HFFc6 (cell line): ENCODE measurements at places on chromosomes 3 and 15.

- H3K4me1 ChIP-seq, result peaks cover 59% of the 10 kb centered on the region
- no peak overlapping the region for H3K27ac ChIP-seq
- no peak for DNase-seq
These were observed 65.1 kb upstream of the LEKR1 start for GRCh38 chr3:156761007-156761406.

DNA sequence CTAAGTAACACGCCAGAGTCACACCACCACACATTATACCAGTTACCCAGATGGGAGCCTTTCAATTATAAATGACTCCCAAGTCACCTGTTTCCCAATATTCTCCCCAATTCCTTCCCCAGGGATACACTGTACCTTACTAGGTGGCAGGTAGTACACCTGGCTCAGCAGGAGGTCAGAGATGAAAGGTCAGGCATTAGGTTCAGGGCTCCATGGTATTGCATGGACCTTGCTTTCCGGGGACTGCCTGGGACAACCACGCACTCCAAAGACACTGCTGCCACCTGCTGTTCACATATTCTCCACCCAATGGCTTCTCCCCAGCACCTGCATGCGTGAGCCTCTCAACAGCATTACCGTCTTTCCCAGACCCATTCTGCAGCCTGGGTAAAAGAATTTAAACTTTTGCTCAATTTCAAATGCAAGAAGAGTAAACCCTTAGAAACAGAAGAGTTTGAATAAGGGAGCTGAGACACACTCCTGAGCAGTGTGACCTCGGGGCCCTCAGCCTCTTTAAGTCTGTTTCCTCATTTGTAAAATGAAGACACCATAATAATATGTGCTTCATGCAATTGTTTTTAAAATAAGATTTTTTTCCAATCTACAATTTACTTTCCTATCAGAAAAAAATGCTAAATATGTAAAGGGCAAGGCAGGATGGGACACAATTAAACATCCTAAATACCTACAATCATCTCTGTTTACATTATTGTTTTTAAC lies 28.0 kb upstream of the LACTB start:
- H3K27ac ChIP-seq, result peak overlapping the region; percentile 63
- no peaks in the 10 kb centered on the region for H3K36me3 ChIP-seq
- peaks cover 61% of the 10 kb centered on the region for H3K4me1 ChIP-seq
- H3K4me3 ChIP-seq, result peak overlapping the region; percentile 43; the same call in 1 of the 2 replicates
- H3K27me3 ChIP-seq, result no peaks in the 10 kb centered on the region; the same call in 1 of the 2 replicates

DNA sequence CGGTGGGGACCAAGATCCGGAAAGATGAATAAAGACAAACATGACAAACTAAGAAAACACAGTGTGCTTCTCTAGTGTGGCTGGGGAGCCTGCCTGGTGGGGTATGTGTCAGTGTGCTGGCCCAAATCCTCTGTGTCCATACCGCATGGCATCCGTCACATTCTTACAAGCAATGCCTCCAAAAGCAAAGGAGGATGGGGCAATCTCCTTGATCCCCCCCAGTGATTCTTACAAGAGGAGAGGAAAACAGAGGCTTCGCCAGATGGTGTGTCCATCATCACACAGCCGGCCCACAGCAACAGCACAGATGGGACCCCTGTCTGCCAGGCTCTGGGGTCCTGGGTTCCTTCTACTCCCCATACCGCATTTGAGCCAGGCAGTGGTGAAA lies 558 bp upstream of the IL17RC start:
- H3K4me3 ChIP-seq, result peak overlapping the region; percentile 88
- H3K27me3 ChIP-seq, result peaks cover 1% of the 10 kb centered on the region; the same call in 1 of the 2 replicates
- DNase-seq, result peak; percentile 64
- H3K27ac ChIP-seq, result peak overlapping the region; percentile 93
- H3K4me1 ChIP-seq, result peaks cover 32% of the 10 kb centered on the region
- H3K36me3 ChIP-seq, result no peaks in the 10 kb centered on the region; the same call in 1 of the 2 replicates

DNA sequence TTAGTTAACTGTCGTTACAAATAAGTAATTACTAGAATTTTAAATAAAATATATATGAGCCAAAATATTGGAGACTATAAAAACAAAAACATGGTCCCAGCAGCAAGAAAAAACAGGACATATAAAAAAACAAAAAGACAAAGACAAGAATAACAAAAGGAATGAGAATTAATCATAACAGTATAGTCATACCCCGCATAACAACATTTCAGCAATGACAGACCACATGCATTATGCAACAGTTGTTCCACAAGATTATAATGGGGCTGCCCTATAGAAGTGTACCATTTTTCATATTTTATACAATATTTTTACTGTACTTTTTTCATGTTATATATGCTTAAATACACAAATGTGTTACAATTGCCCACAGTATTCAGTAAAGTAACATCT lies 5.6 kb downstream of the HLTF start:
- peak overlapping the region; percentile 10; the same call in 1 of the 2 replicates for H3K27ac ChIP-seq
- no peak overlapping the region for H3K4me3 ChIP-seq
- peaks cover 16% of the 10 kb centered on the region for H3K36me3 ChIP-seq
- no peaks in the 10 kb centered on the region for H3K27me3 ChIP-seq

DNA sequence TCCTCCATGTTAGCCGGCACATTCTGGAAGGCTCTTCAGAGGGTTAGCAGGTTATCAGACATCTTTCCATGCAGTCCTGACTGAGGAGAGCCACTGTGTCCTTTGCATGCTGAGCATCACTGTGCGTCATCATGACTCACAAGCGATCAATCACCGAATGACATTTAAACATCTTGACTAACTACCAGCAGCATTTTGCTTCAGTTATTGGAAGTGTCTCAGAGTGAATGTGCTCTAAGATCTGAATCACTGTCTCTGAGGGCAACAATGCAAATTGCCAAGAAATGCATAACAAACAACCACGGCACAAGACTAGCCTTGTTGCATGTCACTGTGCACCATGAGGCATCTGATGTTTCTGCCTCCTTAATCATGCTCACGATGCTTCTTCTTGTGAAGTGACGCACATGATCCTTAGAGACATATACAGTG lies 18.3 kb upstream of the ATP8B4 start:
- H3K36me3 ChIP-seq, result peaks cover 11% of the 10 kb centered on the region
- DNase-seq, result peak; percentile 99
- peak overlapping the region; percentile 99 for H3K27ac ChIP-seq
- peaks cover 65% of the 10 kb centered on the region for H3K4me1 ChIP-seq

DNA sequence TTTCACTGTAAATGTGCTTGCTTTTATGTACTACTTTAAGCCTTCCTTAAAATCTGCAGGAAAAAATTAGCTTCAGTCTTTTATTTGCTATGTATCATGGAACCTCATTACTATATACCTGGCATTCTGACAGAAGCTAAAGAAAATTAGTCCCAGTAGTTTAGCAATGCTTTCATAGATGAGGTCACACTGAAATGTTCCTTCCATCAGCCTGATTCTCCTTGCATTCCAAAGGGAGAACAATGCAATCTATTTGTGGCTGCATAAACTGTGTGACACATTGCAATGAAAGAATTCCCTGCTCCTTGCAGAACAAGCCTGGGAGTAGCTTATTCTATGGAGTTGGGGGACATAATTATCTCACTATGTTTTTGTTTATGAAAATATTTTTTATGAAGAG lies 691.5 kb upstream of the ARPP21 start:
- no peaks in the 10 kb centered on the region for H3K27me3 ChIP-seq
- H3K4me3 ChIP-seq, result no peak overlapping the region
- DNase-seq, result no peak
- no peaks in the 10 kb centered on the region for H3K36me3 ChIP-seq
- H3K4me1 ChIP-seq, result no peaks in the 10 kb centered on the region

DNA sequence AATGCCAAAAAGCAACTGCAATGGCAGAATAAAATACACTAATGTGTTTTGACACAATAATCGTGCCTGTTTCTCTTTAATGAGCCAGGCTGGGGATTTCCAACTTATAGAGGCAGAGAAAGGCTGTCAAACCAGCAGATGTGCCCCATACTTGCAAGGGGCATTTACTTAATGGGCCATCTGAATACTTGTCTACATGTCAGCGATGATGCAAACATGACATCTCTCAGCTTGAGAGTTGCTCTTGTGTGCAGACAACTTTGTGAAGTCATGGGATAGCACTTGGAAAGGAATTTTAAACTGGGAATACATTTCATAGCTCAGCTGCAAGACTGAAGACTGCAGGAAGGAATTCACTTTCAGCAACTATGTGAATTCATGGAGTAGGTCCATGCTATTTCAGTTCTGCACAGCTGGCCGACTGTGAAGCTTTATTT lies 127.4 kb upstream of the ADAMTS9 start:
- H3K27me3 ChIP-seq, result no peaks in the 10 kb centered on the region; the same call in 1 of the 2 replicates
- no peak overlapping the region for H3K27ac ChIP-seq

DNA sequence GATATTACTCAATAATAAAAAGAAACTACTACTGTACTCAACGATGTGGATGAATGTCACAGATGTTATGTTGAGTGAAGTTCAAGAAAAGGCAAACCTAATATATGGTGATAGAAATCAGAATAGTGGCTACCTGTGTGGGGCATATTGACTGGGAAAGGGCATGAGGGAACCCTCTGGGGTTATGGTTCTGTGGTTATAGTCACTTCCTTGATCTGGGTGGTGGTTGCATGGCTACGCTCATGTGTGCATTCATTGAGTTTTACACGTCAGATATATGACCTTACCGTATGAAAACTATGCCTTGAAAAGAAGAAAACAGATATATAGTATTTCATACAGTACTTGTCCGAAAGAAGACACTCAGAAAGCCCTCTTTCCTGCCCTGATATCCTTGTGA lies 331.0 kb upstream of the LRRFIP2 start:
- DNase-seq, result no peak
- no peak overlapping the region for H3K27ac ChIP-seq
- no peaks in the 10 kb centered on the region for H3K36me3 ChIP-seq
- no peak overlapping the region for H3K4me3 ChIP-seq
- H3K27me3 ChIP-seq, result peaks cover 19% of the 10 kb centered on the region

- peak within 1 kb of the TSS; percentile 93 for H3K4me3 ChIP-seq
- peaks cover 47% of the 10 kb centered on the region for H3K4me1 ChIP-seq
These were observed at the start of gene MYLK for GRCh38 chr3:123884203-123884831. MYLK (minus strand) TSS chr3:123884332; CDS start chr3:123793841, 90,491 bp downstream.

- peaks cover 17% of the 10 kb centered on the region for H3K4me1 ChIP-seq
- H3K27me3 ChIP-seq, result 0 out of 2 replicates have a peak, but pooled peaks cover 2% of the 10 kb centered on the region
- no peaks in the 10 kb centered on the region for H3K36me3 ChIP-seq
- DNase-seq, result no peak
- H3K27ac ChIP-seq, result no peak overlapping the region
These were observed 2.2 kb downstream of the TFRC start for GRCh38 chr3:196079682-196080081.

GRCh38 chr3:105367063-105367405 lies 325 bp downstream of the ALCAM start:
- peak overlapping the region; percentile 98 for H3K27ac ChIP-seq
- H3K4me3 ChIP-seq, result peak overlapping the region; percentile 98
- peaks cover 56% of the 10 kb centered on the region for H3K4me1 ChIP-seq
- no peak for DNase-seq

- peaks cover 42% of the 10 kb centered on the region for H3K4me1 ChIP-seq
- DNase-seq, result no peak
- H3K27me3 ChIP-seq, result no peaks in the 10 kb centered on the region
- H3K4me3 ChIP-seq, result peak overlapping the region; percentile 77
- peak overlapping the region; percentile 61; the same call in 1 of the 2 replicates for H3K27ac ChIP-seq
- H3K36me3 ChIP-seq, result peaks cover 10% of the 10 kb centered on the region; the same call in 1 of the 2 replicates
These were observed 231.8 kb downstream of the RBMS3 start for GRCh38 chr3:29512641-29513040.

- no peaks in the 10 kb centered on the region for H3K27me3 ChIP-seq
- H3K36me3 ChIP-seq, result peaks cover 5% of the 10 kb centered on the region; the same call in 1 of the 2 replicates
- H3K4me3 ChIP-seq, result no peak overlapping the region
- no peak overlapping the region for H3K27ac ChIP-seq
- no peaks in the 10 kb centered on the region for H3K4me1 ChIP-seq
- no peak for DNase-seq
These were observed 517.4 kb downstream of the TUSC7 start for GRCh38 chr3:117226932-117227331.
